ENCODE measurements at places on chromosomes 7 and 10. TPM values are rescaled to one million over a fixed set of nuclear protein-coding genes. Genes with fewer than 3 reads are reported as not detected.

The MAGI2 gene
- 0.17 TPM for total RNA-seq

The VSTM2A gene
- total RNA-seq: not detected

The LLCFC1 gene
- not detected for total RNA-seq

The AKR1C8 gene
- total RNA-seq: not detected

The PARG gene
- 46.9 TPM for total RNA-seq

The OIT3 gene
- not detected for total RNA-seq

The IRF5 gene
- total RNA-seq: 15.8 TPM

The PON2 gene
- not detected for total RNA-seq

The PLEKHS1 gene
- not detected for total RNA-seq

The CYP26C1 gene
- total RNA-seq: 0.15 TPM

The NKX1-2 gene
- not detected for total RNA-seq

The SPDYE11 gene
- total RNA-seq: not detected

The TUBB8 gene
- total RNA-seq: not detected

The ACTR3C gene
- not detected for total RNA-seq

The LRRN3 gene
- total RNA-seq: not detected

The HMX2 gene
- 2.4 TPM for total RNA-seq

The GIMAP7 gene
- not detected for total RNA-seq

The ACHE gene
- not detected for total RNA-seq

The SPDYE2 gene
- total RNA-seq: not detected

The KIAA1549 gene
- 3.0 TPM for total RNA-seq

The TMEM270 gene
- total RNA-seq: not detected

The TMEM176B gene
- total RNA-seq: 0.37 TPM

The CRHR2 gene
- not detected for total RNA-seq

The SPDYE9 gene
- not detected for total RNA-seq

The CALHM1 gene
- 0.18 TPM for total RNA-seq

The VWA2 gene
- not detected for total RNA-seq

The CDHR3 gene
- 0.30 TPM for total RNA-seq

The HOXA9 gene
- total RNA-seq: not detected

The OR2A12 gene
- total RNA-seq: not detected

The SSC4D gene
- not detected for total RNA-seq

The HNRNPF gene
- total RNA-seq: 286 TPM

The POT1 gene
- 42.1 TPM for total RNA-seq

The SAMD9 gene
- total RNA-seq: 8.7 TPM

The SLC18A3 gene
- total RNA-seq: not detected

The STAG3 gene
- total RNA-seq: 79.2 TPM

The PPP1R17 gene
- not detected for total RNA-seq

The MRC1 gene
- not detected for total RNA-seq

The COL28A1 gene
- total RNA-seq: 0.28 TPM

The CPA1 gene
- not detected for total RNA-seq

The ZNF722 gene
- total RNA-seq: not detected

The AMZ1 gene
- 2.9 TPM for total RNA-seq

The SOSTDC1 gene
- total RNA-seq: not detected

The HECW1 gene
- 2.0 TPM for total RNA-seq

The HTR7 gene
- 0.10 TPM for total RNA-seq

The NANOS1 gene
- 7.5 TPM for total RNA-seq

The SKIDA1 gene
- 0.06 TPM for total RNA-seq

The RTKN2 gene
- 12.3 TPM for total RNA-seq

Data from OCI-LY7 (cell line).